NCI-H1048 (cell line): ENCODE measurements at places on chromosomes 1 and 21.

DNA sequence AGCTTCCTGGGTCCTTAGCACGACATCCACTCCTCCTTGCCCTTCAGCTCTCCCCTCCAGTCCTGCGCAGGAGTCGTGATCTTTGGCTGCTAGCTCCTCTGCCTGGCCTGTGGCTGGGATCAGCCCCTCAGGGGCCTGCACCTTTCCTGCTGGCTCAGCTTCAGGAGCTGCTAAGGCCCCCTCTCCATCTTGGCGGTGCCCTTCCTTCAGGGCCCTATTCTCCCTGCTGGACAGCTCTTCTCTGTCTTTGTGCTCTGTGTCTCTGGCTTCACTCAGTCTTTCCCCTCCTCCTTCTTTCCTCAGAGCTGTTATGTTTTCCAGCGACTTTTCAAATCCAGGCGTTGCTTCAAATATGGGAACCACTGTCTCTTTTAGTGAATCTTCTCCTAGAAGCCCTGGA, 59.5 kb upstream of the LRRC53 start:
- no peak for DNase-seq

GRCh38 chr1:209883341-209883971, 54.6 kb upstream of the SYT14 start:
- no peak for DNase-seq

DNA sequence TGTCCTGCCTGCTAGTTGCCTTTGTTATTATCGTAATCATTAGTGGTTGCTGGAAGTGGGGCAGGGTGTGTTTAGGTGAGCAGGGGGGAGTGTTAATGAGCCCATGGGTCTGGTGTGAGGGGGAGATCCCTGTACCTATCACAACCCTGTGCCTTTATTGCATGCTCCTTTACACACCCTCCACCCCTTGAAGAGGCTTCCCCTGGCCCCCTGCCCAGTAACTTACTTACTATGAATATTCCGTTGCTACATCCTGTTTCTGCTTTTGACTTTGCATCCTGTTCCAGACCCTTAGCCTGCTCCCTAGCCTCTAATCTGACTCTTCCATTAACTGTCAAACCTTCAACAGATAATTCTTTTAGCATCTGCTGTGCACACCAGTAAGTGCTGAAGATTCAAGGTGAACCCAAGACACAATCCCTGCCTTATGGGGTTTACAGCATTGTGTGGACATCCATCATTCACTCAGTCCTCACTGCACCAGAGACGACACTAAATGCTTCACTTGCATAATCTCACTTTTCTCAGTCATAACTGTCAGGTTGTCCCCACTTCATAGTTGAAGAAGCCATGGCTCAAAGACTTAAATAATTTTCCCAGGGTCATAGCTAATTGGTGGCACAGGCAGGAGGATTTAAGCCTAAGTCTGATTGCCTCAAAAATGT, 47.9 kb downstream of the CDC7 start:
- no peak for DNase-seq

GRCh38 chr1:47416319-47417169, 459 bp downstream of the FOXE3 start:
- no peak for DNase-seq

DNA sequence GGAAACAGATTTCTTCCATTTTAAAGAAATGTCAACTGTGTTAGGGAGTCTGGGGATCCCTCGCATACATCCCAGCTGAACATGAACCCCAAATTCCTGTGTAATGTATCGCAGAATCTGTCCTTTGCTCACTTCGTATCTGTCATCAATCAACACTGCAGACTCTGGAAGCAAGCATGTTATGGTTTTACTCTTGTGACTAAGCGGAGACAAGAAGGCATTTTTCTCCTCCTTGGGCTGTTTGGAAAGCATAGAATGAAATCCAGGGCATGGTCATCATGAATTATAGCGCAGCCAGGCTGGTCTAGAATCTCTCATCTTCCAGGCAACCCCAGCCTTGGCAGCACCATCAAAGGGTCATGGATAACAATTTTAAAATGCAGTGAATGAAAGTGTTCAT, 290.2 kb downstream of the KIF26B start:
- no peak for DNase-seq

GRCh38 chr1:97668945-97669344, 251.9 kb downstream of the DPYD start:
- no peak for DNase-seq

- no peak for DNase-seq
These were observed 99.7 kb downstream of the EPHB2 start for GRCh38 chr1:22810378-22810777.

GRCh38 chr21:46078978-46079351, 18.9 kb upstream of the COL6A2 start:
- DNase-seq, result no peak

- no peak for DNase-seq
These were observed 31.7 kb upstream of the RALGPS2 start for GRCh38 chr1:178693366-178693765.

DNA sequence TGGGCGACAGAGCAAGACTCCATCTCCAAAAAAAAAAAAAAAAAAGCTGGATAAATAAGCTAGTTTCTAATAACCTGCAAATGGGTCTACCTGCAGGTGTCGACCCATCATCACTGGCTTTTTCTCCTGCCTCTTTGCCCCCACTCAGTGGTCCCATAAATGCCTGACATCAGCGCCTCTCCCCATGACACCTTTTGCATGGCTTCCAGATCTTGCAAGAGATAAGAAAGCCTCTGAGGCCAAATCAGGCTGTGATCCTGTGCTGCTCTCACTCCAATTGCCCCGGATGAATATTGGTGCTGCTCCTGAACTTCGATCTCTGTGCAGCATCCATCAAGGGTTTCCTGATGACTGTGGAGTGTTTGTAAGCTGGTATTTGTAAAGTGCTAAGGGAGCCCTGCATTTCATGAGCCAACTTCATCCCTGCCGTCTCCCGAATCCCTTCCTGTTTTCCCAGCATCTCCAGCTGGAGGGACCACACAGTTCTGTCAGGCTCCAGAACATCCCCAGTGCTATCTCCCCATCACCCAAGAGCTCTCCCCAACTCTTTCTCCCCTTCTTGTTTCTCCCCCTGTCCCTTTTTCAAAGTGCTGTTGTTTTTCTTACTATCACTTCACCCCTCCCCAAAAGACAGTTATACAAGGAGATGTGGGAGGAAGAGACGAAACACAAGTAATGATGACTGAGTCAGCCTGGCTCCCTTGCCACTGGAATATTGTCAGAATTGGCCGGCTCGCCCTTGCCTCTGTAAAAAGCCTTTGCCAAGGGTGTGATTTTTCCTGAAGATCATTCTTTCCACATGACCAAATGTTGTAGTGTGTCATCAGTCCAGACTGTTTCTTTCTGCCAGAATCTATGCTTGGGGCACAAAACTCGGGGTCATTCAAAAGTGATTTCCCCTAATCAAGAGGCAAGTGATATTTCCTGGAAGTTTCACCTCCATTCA, 2.8 kb upstream of the EFHD2 start:
- DNase-seq, result no peak

- DNase-seq, result no peak
These were observed 79.0 kb downstream of the RASAL2 start for GRCh38 chr1:178172939-178173338.

GRCh38 chr1:234632225-234632624, 22.2 kb upstream of the IRF2BP2 start:
- no peak for DNase-seq

DNA sequence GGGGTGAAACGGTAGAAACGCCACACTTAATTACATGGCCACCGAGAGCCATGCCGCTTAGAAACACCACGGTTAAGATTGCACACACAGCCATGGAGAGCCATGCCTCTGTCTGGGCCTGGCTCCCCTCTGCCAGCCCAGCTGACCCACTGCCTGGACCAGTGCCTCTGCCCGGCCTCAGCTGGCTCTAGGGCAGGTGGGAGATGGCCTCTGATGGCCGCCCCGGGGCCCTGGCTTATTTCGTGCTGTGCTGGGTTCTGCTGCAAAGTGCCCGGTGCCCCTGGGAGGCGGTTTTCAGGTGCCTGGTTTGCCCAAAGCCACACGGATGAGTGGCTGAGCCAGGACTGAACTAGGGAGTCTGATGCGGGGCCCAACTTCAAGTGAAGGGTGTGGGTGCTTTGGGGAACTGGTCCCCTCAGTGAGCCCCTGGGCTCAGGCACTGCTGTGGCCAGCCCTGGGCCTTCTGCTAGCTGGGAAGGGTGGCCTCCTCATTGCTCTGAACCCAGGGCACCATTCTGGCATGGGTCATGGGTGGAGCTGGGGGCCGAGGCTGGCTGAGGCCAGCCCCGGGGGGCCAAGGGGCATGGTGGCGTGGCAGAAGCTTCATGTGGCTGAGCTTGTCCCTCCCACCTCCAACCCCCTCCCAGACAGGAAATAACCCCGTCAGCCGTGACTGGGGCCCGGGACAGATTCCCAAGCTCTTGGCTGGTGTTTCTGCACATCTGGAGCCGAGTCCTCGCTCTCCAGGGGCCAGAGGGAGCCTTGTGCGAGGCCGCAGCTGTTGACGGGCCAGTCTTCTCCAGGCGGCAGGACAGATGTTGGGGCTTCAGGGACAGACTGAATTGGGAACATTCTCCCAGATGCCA, 1.9 kb upstream of the GPR153 start:
- no peak for DNase-seq

- DNase-seq, result no peak
These were observed 311.7 kb downstream of the KCTD3 start for GRCh38 chr1:215878843-215879242.

DNA sequence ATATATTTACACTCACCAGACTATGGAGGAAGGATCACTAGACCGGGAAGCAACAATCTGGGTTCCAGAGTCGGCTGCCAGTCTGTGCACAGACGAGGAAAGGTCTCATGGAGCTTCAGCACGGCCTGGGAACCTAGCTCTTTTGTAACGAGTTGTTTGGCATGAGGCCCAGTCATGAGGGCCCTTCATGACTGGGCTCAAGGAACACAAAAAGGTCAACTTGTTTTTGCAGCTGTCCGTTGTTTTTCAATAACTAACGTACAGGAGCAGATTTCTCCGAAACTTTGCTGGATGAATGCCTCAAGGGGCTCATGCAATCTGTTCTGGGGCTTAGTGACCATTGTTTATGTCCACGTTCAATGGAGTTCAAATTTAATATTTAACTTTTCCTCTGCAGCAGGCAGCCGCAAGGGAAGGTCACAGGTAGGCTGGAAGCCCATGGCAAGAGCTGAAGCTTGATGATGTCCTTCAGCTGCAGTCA, 5.9 kb upstream of the STUM start:
- no peak for DNase-seq

DNA sequence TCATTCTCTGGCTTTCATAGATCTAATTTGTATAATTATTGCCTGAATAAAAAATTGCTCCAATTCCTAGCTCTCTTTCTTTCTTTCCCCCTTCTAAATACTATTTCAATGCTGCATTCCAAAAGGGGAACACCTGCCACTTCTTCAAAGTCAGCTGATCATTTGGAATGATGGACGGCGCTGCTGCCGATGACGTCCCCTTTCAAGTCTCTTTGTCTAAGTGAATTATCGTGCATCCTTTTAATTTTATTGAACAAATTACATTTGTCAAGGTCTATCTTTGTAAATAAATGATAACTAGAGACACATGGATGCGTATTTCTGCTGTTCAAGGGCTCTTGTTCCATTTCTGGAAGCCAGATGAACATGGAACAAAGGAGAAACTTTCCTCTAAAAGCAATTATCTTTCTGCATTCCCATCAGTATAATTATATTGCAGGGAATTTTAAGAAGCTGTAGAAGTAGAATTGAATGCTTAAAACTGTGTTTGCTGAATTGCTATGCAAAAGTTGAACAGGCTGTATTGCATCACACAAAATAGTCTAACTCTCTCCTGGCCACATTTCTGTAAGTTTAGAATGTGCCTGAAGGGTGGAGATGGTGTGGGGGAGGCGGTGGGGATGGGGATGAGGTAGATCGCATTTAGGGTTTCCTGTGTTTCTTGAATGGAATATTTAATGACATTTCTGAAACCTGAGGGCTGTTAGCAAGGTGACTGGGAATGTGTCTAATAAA, 191.9 kb upstream of the LMO4 start:
- DNase-seq, result no peak

GRCh38 chr1:25082216-25082899, 149.9 kb downstream of the SYF2 start:
- DNase-seq, result no peak

DNA sequence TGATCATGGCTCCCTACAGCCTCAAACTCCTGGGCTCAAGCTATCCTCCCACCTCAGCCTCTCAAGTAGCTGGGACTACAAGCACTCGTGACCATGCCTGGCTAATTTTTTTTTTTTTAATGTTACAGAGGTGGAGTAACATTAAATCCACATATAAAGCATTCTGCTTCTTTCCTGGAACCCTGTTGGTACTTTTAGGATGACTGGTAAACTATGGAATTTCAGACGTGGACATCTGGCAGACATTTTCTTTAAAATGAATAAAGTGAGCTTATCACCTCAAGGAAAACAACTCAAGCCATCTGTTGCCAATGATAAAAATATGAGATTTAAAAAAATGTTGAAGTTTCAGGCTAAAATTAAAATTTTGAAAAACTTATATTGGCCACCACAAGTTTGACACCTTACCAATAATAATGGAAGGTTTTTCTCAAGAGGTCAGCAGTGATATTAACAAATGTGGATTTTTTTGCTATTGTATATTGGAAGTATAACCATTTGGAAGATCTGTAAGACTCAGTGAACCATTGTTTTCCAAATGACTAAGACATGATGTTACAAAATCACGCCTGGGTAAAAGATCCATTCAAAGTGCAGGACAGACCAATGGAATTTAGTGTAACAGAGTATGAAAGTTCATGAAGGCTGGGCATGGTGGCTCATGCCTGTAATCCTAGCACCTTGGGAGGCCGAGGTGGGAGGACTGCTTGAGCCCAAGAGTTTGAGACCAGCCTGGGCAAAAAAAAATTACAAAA, 52.7 kb upstream of the EIF4G3 start:
- no peak for DNase-seq

DNA sequence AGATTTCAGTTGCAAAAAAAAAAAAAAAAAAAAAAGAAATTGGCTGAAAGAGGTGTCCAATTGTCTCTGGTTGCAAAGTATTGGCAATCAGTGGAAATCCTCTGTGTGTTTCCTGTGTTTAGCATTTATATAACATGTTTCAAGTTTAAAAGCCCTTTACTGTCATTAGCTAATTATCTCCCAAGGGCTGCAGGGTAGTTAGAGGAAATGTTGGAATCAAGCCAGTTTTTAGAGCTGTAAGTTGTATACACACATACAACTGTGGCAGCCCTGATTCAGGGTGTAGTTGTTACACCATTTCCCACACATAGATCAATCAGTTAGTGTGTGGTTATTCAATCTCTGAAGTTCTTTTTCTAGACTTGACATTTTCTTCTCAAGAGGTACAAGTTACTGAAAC, 8.9 kb upstream of the ZNF326 start:
- DNase-seq, result no peak

DNA sequence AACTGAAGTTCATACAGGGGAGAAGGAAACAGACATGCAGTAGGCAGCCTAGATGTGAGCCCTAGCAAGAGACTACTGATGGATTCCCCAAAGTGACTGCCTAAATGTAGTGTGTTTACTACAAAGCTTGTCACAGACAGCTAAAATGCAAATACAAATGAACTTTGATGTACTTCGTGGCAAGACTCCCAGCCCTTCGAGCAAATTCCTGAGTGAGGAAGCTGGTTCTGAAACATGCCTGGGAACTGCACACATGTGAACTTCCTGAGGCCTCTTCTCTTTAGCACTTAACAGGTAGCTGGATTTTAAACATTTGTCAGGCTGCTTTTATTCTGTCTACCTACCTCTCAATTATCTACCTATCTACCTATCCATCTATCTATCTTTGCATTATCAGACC, 6.7 kb upstream of the IRF2BP2 start:
- no peak for DNase-seq
